ENCODE measurements at places on chromosomes 16 and 17.

GRCh38 chr17:14092808-14093207 is 23.5 kb downstream of the COX10 start:
- DNase-seq: no peak

DNA sequence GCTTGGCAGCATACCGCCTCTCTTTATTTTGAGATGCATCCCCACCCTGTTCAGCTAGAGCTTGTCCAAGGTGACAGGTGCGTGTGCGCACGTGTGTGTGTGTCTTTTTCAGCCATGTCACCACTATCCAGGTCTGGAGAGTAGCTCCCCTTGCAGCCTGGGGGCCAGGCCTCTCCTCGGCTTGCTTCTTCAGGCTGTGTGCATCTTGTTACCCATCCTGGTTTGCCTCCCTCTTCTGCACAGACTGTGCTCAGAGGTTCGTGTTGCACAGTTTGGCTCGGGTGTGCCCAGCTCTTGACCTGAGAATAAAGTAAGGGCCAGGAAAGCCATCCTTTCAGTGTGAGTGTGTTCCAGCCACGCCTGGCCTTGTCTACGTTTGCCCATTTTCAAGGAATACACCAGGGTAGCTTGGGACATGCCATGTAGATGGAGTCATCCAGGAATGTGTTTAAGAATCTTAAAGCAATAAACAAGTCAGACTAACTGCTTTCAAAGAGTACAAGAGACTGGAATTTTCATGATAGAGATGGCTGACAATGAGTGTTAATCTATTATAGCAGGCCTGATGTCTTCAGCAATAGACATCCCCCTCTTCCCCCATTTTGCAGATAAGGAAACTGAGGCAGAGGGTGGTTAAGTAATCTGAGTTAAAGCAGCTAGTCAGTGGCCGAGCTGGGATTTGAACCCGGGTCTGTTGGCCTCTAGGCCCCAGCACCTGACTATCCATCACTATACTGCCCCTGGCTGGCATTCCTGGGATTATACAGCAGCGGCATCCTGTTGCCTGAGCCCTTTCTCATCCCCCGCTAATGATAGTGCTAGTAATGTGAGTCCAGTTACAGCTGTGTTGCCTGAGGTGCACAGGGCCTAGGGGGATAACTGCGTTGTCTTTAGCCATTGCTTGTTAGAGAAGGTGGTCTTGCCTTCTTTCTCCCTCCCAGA is 77.9 kb downstream of the KSR1 start:
- DNase-seq: no peak

- DNase-seq: no peak
Measured at GRCh38 chr17:16407911-16408588, 7.3 kb upstream of the TRPV2 start.

DNA sequence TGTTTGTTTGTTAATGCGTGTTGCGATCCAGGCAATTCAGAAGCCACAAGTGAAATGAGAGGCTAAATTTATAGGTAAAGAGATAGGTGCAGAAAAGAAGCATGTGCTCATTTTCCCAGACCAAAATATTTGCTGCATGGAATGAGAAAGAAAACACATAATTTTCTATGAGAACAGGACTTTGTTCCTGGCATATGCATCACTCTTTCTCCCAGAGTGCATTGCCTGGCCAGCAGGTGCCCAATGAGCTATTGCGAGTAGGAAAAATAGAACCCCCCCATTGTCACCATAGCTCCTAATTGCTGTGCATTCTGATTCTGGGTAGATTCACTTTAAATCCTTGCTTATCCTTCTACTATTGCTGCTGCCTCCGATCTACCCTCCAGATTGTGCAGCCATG is 410.4 kb downstream of the PMP22 start:
- DNase-seq: no peak

GRCh38 chr17:68972119-68972704 is 17.0 kb upstream of the ABCA8 start:
- no peak for DNase-seq

GRCh38 chr16:50765861-50766260 is 24.0 kb downstream of the CYLD start:
- DNase-seq: no peak

DNA sequence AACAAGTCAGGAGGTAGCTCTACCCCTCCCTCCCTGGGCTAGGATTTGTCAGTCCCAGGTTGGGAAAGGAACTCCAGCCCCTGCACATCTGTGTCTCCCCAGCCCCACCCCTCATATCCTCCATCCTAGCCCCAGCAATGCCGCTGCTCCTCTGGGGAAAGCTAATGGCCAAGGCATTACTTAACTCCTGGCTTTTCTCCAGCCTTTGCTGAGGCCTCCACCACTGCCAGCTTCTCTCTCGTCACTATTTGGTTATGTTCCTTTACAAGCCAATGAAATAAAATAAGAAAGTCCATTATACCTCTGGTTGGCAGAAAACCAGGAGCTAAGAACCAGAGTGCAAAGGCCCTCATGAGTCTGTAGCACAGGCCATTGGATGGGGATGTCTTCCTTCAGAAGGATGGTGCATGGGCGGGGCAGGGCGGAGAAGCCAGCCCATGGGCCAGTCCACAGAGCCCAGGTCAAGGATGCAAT is 171.0 kb downstream of the CCDC182 start:
- DNase-seq: no peak

GRCh38 chr17:82052638-82053059 is 951 bp downstream of the GPS1 start:
- DNase-seq: no peak

- no peak for DNase-seq
Measured at GRCh38 chr17:8039611-8040168, 831 bp downstream of the ALOX15B start.

GRCh38 chr16:87970186-87970585 is 19.0 kb downstream of the BANP start:
- DNase-seq: no peak

GRCh38 chr17:9074131-9074530 is 52.8 kb downstream of the NTN1 start:
- DNase-seq: no peak

DNA sequence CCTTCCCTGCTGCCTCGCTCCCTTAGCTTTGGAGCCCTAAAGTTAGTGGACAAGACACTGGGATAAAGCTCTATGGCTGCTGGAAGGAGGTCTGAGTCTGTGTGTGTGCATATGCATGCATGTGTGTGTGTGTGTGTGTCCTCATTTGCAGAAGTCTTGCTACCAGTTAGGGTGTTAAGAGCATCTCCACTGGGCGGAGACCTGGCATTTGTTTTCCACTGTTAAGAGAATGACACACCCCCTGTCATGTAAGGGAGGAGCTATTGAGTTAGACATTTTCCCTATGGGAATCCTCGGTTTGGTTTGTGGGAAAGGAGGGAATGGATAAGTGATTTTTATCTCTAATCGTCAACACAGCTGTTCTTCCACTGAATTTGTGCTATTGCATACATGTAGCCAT is 24.8 kb upstream of the ARHGAP23 start:
- DNase-seq: no peak

DNA sequence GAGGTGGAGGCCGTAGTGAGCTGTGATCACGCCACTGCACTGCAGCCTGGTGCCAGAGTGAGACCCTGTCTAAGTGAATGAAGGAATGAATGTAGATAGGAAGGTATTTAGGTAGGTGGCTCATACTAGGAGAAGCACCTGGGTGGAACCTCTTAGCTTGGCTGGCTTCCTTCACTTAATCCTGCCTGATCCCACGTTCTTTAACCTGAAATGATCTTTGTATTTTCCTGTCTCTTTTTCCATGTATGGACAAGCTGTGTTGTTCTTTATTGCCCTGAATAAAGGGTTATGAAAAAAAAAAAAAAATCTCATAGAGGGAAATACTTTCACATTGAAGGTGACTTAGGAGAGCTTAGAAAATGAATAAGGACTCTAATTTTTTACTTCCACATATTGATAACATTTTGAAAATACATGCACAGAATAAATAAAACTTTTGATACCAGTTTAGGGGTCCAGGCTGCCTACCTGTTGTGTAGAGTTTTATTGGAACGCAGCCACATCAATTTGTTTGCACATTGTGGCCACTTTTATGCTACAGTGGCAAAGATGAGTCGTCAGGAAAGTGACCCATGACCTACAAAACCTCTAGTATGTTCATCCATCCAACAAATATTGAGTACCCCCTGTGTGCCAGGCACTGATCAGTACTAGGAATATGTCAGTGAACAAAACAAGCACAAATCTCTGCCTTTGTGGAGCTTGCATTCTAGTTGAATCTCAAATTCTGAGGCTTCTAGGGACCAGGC is 44.6 kb downstream of the VPS35L start:
- no peak for DNase-seq

GRCh38 chr17:70938336-70938735 is 769.0 kb downstream of the KCNJ2 start:
- no peak for DNase-seq

DNA sequence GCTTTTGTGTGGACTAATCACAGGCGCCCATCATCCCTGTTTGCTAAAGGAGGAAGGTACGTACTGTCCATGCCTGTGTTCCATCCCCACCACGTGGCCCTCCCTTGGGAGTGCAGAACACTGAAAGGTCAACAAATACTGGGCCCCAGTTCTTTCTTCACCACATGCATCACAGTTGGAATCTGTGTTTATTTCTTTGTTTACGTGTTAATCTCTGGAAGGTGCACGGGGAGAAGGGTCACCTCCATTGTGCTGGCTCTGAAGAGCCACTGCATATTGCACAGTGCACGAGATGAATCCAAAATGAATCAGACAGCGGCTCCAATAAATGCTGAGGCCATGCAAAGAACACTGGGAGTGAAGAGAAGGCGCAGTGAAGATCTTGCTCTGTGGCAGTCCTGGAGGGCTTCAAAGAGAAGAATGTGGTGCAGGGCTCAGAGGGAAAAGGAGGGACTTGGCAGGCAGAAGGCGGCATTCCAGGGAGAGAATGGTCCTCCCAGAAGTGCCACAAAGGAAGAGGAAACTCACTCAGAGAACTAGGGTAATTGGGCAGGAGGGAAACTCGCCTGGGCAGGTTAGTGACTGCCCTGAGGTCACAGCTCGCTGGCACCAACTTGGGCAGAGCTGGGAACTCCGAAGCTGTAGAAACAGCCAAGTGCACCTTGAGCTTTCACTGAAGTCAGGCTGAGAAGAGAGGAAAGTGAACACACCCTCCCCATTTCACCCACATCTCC is 3.7 kb downstream of the RPH3AL start:
- no peak for DNase-seq

- no peak for DNase-seq
Measured at GRCh38 chr17:78884148-78884825, 18.7 kb downstream of the CEP295NL start.

GRCh38 chr16:8858994-8859912 is 9.6 kb downstream of the CARHSP1 start:
- no peak for DNase-seq

DNA sequence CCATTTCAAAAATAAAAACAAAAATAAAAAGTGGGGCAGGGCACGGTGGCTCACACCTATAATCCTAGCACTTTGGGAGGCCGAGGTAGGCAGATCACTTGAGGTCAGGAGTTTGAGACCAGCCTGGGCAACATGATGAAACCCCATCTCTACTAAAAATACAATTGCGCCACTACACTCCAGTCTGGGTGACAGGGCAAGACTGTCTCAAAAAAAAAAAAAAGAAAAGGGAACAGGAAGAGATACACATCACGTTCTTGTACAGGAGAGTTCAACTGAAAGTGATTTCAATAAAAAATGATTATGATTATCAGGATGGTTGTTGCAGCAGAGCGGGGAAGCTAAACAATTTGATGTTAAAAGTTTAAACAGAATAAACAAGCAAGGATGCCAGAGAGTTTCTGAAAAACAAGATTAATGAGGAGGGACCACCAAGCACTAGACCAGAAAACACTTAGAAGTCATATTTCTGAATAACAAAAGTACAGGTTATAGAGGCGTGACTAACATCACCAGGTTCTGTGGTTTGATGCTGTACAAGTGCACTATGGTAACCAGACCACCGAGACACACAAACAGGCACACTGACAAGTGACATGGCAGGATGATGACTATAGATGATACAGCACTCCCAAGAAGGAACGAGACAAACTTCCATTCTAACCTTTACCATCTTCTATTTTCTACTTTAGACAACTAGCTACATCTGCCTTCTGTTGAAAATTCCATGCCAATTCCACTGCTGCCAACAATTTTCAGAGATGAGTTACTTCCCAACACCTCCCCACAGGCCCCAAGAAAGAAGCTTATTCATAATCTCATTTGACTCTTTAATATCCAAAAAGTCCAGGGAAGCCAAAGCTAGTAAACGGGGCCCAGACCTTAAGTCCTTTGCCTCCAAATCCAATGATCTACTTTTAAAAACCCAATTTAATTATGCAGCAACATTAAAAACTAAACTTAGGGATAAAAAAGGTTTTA is 11.8 kb downstream of the DNAJA2 start:
- DNase-seq: no peak

GRCh38 chr17:40312893-40313667 is 4.1 kb downstream of the RARA start:
- DNase-seq: no peak

GRCh38 chr16:24478401-24478800 is 61.0 kb upstream of the RBBP6 start:
- DNase-seq: no peak

- DNase-seq: peak; percentile 87
Measured at GRCh38 chr17:53032861-53033271, 789.9 kb upstream of the KIF2B start.

DNA sequence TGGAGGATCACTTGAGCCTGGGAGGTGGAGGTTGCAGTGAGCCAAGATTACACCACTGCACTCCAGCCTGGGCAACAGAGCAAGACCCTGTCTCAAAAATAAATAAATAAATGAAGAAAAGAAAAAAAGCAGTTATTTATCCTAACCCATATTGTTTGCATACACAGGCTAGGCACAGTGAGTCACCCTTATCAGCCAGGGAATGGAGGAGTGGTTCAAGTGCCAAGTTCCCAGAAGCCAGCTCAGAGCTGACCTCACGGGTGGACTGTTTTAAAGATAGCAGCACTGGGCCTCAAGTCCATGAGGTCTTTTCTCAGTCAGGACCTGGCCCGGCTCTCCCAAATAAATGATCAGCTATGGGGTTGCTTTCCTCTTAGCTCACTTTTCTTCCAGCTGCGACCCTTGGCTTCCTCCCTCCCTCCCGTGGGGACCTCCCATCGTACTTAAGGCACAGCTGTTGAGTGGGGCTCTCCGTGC is 22.6 kb upstream of the MGAT5B start:
- no peak for DNase-seq

DNA sequence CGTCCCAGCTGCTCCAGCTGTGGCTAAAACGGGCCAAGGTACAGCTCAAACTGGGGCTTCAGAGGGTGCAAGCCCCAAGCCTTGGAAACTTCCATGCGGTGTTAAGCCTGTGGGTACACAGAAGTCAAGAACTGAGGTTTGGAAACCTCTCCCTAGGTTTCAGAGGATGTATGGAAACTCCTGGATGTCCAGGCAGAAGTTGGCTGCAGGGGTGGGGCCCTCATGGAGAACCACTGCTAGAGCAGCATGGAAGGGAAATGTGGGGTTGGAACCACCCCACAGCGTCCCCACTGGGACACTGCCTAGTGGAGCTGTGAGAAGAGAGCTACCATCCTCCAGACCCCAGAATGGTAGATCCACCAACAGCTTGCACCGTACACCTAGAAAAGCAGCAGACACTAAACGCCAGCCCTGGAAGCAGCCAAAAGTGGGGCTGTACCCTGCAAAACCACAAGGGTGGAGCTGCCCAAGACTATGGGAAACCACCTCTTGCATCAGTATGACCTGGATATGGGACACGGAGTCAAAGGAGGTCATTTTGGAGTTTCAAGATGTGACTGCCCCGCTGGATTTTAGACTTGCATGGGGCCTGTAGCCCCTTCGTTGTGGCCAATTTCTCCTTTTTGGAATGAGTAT is 2.2 kb downstream of the SDR42E1 start:
- no peak for DNase-seq

GRCh38 chr16:50467943-50468748 is 80.0 kb upstream of the NKD1 start:
- no peak for DNase-seq
